ENCODE measurements at places on chromosomes 2 and 18. TPM values are rescaled to one million over a fixed set of nuclear protein-coding genes. Genes with fewer than 3 reads are reported as not detected.

The KLHL29 gene
- 4.9 TPM for polyA plus RNA-seq

The NOP58 gene
- 63.4 TPM for polyA plus RNA-seq

- DNase-seq = no peak
These were observed 311.4 kb downstream of the LRRTM1 start for GRCh38 chr2:79993144-79993543.

- DNase-seq = no peak
These were observed 4.6 kb upstream of the MLPH start for GRCh38 chr2:237482485-237482884.

All from AG04450 (cell line).